ENCODE measurements at places on chromosomes 3 and 15.

- no peak for DNase-seq
Observed at GRCh38 chr3:193943200-193943599, 192.7 kb upstream of the HES1 start.

DNA sequence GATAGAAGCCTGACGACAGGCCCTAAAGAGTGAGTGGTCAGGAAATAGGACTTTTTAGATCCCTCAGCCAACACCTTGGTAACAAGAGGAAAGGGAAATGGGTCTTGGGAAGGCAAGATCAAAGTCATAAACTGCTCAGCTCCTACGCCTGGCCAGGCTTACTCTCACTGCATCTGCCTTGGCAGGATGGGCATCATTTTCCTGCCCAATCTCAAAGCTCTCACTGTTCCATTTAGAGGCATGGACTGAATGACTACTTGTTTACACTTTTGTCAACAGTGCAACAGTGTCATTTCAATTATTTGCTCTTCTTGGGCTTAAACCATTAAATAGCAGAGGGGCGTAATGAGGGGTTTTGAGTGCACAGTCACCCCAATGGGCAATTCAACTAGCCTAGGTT is 808.7 kb downstream of the GRM7 start:
- no peak for DNase-seq

GRCh38 chr3:76997733-76998132 is 42.2 kb upstream of the ROBO2 start:
- no peak for DNase-seq

DNA sequence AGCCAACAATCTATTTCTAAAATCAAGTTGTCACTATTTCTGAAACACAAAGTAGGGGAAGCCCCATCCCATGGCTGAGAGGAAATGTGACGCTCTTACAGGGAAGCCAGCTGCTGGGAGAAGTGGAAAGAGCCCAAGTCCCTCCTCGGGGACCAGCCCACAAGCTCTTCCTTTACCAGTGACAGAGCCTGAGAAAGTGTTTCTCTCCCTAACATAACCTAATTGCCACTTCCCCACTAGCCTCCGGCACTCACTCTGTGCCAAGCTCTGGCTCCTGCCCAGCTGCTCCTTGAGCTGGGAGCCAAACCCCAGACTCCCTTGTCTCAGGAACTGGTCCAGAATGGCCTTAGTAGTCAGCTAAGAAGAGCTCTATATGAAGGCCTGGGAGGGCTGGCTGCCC is 42.9 kb downstream of the TNFAIP8L3 start:
- DNase-seq = no peak

- no peak for DNase-seq
Observed at GRCh38 chr15:70093481-70094319, 4.0 kb downstream of the TLE3 start.

DNA sequence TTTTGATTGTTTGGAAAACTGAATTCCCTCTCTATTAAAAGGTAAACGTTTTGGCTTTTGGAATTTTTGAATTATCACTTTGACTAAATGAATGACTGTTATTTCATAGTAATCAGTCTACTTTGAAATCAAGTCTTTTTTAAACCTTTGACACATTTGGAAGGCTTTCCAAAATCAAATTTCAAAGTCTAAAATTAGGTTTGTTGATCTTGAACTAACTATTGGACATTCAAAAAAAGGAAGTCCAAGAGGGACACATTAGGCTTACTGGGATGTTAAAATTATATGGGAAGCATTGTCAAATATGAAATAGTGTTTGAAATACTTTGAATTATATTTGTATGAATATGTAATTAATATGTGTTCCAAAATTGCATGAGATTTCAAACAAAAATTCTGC is 45.2 kb upstream of the AADACL2 start:
- DNase-seq = no peak

- no peak for DNase-seq
Observed at GRCh38 chr15:58224068-58224467, 85.9 kb downstream of the AQP9 start.

DNA sequence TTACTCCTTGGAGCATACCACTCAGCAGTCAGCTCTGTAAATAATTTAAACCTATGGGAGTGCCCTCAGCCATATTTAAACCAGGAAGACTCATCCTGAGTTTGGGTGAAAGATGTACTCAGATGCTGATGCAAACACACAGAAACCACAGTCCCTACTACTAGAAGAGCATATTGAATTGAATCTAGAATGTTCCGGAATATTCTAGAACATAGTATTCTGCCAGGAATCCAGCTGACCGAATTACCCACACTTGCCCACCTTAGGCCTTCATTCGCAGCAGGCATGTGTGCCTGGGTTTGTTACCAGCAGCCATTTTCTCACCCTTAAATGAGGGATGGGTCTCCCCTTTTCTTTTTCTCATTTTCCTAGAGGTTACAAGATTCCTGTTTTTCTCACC is 202.4 kb upstream of the ICE2 start:
- no peak for DNase-seq

GRCh38 chr3:171115667-171116066 is 89.1 kb upstream of the SLC2A2 start:
- no peak for DNase-seq

DNA sequence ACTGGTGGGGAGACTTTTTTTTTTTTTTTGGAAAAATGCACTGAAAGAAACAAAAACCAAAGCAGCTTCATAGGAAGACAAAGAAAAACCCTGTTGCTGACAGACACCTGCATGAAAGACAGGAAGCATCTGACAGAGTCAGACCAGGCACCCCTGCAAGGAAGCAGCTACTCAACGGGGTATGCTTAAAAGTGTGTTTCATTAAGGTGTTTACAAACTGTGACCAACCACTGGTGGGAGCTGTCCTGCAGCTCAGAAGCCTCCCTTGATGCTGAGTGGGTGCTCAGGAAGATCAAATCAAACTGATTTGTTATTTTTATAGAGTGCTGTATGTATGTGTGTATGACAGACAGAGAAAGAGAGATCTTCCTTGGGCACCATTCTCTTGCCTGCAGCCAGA is 34.7 kb upstream of the AGBL1 start:
- DNase-seq = no peak

GRCh38 chr15:33699145-33699544 is 269.2 kb upstream of the CHRM5 start:
- no peak for DNase-seq

DNA sequence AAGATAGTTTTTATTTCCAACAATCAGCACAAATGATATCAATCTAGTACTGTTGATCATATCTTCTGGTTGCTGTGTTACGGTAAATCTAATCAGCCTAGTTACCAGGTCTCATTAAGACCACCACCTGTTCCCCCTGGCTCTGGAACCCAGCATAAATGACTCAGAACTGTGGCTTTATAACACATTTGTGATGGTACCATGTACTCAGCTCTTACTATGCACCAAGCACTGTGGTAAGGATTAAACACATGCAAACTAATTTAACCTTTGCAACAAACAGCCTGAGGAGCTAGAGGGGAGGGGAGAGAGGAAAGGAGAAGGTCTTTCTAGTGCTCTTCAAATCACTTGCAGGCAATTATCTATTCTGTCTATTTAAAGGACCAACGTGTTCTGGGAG is 173.9 kb upstream of the LMCD1 start:
- DNase-seq = no peak

DNA sequence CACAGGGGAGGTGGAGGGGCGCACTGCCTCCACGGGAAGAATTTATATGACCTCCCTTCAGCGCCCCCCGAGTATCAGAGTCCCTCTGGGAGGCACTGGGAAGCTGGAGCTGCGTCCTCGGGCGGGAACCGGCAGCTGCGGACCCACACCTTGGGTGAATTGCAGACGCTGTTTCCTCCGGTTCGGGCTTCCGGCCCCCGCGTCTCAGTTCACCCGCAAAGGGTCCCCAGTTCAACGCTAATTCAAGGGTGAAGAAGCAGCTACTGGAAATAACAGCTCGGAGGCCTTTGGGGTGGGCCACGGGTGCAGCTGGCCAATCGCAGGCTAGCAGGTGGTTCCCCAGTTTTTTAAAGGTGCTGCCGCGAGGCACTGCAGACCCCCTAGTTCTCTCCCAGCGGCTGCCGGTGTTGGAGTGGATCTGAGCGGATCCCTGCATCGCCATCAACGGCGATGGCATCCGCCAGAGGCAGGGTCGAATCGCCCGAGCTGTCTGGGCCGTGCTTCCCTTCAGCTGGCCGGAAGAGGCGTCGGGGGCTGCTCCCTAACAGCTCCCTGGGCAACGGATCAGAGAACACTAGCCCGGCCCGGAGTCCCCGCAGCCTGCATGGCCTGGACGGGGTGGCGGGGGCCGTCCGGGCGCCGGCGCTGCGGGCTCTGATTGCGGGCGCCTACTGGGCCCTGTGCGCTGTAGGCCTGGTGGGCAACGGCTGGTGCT is 19.4 kb upstream of the ADAMTS7 start:
- peak; percentile 17 for DNase-seq

DNA sequence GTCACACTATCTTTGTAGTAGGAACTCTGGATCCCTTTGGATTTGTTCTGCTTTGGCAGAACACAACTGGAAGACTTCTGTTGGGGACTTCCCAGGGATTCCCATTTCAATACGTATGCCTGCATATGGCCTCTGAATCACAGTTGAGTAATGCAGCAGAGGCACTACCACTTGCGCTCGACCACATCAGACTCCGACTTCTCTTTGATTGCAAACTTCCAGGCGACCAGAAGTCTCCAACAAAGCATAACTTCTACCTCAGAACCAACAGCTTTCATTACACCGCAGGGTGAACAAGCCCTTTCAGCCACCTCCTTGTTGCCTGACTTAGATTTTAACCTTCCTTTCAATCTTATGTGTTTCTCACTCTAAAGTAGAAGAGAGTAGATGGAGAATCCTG is 924.4 kb downstream of the IGSF11 start:
- DNase-seq = no peak

DNA sequence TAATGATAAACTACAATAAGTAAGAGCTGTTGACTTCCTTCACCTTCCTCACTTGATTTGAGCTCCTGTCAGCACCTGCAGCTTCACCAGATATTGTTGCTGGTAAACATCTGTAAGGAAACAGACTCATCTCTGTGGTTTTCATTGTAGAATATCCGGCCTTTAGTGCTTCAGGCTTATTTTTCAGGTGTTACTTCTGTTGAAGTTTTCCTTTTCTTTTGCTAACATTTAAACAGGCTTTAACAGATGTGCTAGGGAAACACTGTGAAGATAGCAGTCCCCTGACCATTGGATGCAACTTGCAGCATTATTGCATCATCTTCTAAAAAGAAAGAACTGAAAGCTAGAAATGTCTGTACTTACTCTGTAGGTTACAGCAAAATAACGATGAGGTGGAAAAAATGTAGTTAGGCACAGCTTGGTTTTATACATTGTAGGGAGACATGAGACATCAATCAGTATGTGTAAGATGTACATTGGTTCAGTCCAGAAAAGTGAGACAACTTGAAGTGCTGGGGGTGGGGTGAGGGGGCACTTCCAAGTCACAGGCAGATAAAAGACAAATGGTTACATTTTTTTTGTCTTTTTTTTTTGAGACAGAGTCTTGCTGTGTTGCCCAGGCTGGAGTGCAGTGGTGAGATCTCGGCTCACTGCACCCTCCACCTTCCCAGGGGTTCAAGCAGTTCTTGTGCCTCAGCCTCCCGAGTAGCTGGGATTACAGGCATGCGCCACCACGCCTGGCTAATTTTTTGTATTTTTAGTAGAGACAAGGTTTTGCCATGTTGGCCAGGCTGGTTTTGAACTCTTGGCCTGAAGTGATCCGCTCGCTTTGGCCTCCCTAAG is 10.2 kb downstream of the EDEM1 start:
- DNase-seq = peak; percentile 44

GRCh38 chr15:64806509-64806908 is 18.9 kb downstream of the PIF1 start:
- DNase-seq = no peak

DNA sequence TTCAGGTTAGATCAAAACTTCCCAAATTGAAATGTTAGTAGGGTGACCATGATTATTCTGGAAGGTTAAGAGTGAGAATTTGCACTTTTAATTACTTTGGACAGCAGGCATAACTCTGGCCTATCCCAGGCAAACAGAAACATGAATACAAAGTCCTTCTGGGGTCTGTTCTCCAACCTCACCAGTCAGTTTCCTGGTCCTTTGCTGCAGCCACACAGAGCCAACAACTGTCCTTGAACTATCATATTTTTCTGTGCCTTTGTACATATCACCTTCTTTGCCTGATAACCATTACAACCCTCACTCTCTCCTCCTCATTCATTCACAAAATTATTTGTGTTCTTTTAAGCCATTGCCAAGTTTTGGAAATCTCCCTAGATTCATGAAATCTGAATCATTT is 126.0 kb upstream of the GBE1 start:
- no peak for DNase-seq

DNA sequence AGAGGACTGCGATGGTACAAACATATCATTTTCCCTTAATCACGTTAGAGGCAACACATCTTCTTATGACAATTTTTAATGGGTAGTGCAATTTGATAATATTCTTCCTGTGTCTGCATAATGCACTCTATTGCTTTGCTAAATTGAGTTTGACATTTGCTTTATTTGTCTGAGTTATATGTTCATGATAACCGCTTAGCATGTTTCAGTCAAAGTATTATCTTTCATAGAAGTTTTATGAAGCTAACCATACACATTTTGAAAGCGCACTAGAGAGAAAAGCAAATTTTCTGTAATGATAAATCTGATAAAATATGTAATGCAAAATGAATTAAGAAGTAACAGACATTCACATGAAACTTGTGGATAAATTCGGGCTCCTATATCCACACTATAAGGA is 1276.9 kb downstream of the ZPLD1 start:
- no peak for DNase-seq

DNA sequence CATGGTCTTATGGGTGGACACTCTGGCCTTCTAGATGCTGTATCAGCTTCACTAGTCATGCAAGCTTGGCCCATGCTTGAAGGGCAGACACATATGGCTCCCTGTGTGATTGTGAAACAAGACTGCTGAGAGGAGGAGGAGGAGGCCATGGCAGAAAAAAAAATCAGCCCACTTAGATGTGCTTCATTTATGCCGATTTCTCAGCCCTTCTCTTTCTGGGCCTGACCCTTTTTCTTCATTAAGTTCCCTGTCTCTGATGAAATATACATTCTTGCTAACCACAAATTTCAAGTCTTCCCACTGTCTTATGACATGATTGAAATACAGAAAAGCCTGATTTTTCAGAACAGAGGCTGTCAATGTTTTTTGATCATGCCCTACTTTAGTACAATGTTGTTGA is 213.0 kb upstream of the FEZF2 start:
- no peak for DNase-seq

DNA sequence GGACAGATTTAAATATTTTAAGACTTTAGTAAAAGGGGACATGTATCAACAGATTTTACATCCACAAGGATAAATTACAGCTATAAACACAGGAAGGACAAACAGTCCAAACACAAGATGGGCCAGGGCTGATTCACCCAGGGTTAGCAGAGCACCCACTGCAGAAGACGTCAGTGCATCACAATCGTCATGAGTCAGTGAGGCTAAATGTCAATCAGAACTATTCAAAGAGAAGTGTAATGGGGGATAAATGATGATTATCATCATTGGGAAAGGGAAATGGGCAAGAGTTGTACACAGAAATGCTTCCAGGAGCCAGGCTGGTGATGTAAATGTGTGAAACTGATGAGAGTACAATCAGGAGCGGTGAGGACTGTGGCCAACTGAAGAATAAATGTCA is 226.8 kb downstream of the PLCL2 start:
- no peak for DNase-seq

- DNase-seq = no peak
Observed at GRCh38 chr3:73999501-73999900, 374.8 kb upstream of the PDZRN3 start.

GRCh38 chr15:42344763-42345162 is 14.5 kb upstream of the CAPN3 start:
- no peak for DNase-seq
